ENCODE measurements at places on chromosomes 6 and 20. TPM values are rescaled to one million over a fixed set of nuclear protein-coding genes. Genes with fewer than 3 reads are reported as not detected.

The CDH4 gene
- 5.5 TPM for total RNA-seq

The NOTCH4 gene
- total RNA-seq, result 1.6 TPM

The OR2H2 gene
- total RNA-seq, result not detected

The PXDC1 gene
- 50.8 TPM for total RNA-seq

The POPDC3 gene
- 45.7 TPM for total RNA-seq

GRCh38 chr6:55746473-55746872, 128.9 kb downstream of the BMP5 start:
- no peak for DNase-seq

DNA sequence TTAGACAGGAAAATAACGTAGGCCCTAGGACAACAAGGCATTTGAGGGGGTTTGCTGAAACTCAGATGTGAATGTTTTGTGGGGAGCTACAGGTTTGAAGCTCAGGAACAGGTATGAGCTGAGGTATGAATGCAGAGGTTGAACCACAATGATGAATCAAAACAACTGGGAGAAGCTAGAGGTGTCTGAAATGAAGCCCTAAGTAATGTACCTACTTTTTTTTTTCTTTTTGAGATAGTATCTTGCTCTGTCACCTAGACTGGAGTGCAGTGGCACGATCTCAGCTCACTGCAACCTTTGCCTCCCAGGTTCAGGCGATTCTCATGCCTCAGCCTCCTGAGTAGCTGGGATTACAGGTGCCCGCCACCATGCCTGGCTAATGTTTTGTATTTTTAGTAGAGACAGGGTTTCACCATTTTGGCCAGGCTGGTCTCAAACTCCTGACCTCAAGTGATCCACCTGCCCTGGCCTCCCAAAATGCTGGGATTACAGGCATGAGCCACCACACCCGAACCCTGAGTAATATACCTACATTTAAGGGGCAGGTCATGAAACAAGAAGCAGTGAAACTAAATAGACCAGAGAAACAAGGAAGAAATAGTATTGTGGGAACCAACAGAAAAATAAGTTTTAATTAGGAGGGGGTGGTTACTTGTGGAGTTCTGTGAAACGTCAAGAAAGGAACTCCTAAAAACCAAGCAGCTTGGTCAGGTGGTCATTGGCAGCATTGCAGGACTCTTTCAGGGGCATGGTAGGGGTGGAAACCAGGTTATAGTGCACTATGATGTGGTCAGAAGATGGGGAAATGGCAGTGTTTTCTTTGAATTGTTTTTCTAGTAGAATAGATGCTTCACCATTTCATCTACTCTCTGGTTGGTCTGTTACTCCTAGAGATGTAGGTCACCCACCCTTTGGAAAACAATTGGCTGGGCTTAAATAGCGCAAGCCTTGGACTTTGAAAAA, 138.1 kb downstream of the CD164 start:
- DNase-seq, result no peak

DNA sequence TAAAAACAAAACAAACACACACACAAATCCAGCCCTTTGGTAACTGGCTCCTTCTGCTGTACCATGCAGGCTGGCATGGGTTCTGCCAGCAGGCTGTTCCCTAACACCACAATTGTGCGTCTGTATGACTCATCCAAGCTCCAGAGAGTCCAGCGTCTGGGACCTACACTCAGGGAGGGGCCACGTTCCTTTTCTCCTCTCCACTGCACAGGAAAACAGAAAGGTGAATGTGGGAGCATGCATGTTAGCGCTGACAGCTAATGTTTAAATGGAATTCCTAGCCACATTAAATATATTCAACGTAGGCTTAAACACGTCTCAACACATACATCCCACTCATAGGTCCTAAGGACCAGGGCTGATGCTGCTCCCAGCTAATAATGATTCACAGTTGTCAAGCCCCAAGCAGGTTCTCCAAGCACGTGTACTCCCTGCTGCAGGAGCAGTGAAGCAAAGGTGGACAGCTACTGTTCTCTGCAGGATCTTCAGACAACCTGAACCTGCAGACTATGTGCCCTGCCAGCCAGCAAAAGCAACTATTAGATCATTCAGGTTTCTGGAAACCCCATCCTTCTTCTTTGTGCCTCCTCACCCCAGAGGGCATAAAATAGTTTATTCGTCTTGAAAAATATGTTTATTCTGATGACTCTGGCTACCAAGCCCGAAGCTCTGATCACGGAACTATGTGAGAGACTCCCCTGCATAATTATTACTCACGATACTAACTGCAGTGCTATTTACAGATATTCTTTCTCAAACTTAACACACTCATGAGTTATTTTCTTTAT, 20.9 kb downstream of the MAP1LC3A start:
- peak; percentile 85 for DNase-seq

DNA sequence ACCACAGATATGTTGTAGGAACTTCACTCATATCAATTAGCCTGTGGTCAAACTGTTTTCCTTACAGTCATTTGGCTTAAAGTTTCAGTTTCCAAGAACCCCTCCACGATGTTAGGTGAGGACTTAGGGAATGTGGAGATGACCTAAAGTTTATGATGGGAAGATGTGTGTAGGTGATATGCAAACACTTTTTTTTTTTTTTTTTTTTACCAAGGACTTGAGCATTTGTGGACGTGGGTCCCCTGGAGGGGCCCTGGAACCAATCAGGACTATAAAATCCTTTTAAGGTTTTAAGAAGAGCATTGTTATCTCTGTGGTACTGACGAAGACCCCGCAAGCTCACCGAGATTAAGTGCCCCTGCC, 478 bp upstream of the MTHFD1L start:
- no peak for DNase-seq

DNA sequence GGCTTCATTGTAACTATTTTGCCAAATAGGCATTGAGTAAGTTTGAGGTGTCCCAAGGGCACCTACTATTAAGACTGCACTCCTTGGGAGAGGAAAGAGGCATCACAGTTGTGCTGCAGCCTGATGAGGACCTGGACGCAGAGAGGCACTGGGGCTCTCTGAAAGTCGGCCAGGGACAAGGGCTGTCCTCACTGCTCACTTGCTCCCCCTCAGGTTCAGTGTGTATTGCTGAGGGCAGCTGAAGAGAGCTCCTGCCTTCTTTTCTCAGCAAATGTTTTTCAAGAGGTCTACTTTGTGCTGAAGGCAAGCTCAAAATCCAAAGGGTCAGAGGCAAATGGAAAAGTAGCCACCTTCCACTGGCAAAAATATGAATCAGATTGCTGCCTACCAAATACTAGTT, 331.8 kb downstream of the RIMS1 start:
- DNase-seq, result peak; percentile 26

DNA sequence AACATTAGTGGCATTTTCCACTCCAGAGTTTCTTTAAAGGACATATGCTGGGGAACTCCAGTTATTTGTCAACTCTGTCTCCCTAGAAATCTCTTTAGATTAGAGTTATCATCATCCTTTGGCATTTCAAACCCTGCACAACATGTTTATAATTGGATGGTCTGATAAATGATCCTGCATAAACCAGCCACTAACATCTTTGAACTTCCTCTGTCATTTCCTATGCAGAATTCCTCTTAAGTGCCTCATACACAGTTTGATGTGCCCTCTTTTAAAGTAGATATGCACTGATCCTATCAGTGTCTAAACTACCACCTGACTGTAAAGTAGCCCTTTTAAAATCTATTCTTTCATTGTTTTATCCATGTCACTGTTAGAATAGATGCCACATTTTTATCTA, 306.3 kb upstream of the IRAK1BP1 start:
- DNase-seq, result no peak

All from A172 (cell line).